ENCODE measurements at places on chromosomes 3 and 15.

DNA sequence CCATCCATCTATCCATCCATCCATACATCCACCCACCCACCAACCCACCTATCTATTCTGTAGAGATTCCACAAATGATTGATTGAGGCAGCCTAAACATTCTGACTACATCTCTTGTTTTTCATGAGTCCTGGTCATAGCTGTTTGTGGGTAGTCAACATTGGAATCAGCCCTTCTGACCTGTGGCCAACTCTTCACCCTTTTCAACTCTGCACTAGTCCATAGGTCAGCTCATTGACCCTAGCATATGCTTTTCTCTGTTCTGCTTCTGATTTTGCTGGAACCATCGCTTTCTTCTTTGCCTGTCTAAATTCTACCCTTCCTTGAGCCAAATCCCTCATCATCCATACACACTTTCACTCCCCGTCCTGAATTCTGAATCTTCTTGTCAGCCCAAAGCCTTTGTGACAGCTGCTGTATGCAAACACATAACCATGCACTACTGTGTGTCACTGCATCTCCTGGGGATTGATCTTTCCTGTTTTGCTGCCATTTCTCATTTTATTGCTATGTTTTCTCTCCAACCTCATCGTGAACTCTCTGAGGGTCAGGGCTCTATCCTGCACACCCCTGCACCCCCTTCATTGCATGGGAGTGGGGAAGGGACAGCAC, 16.8 kb upstream of the KCTD6 start:
- DNase-seq, result no peak
- H3K4me1 ChIP-seq, result peaks cover 45% of the 10 kb centered on the region
- peaks cover 3% of the 10 kb centered on the region for H3K36me3 ChIP-seq
- peak overlapping the region; percentile 18 for H3K27ac ChIP-seq
- no peak overlapping the region for H3K4me3 ChIP-seq

- H3K27ac ChIP-seq, result no peak overlapping the region
- H3K36me3 ChIP-seq, result no peaks in the 10 kb centered on the region
- H3K4me1 ChIP-seq, result no peaks in the 10 kb centered on the region
- no peak for DNase-seq
- H3K27me3 ChIP-seq, result peaks cover 6% of the 10 kb centered on the region
- no peak overlapping the region for H3K4me3 ChIP-seq
Observed at GRCh38 chr15:54840621-54841398, 355.9 kb downstream of the RSL24D1 start.

DNA sequence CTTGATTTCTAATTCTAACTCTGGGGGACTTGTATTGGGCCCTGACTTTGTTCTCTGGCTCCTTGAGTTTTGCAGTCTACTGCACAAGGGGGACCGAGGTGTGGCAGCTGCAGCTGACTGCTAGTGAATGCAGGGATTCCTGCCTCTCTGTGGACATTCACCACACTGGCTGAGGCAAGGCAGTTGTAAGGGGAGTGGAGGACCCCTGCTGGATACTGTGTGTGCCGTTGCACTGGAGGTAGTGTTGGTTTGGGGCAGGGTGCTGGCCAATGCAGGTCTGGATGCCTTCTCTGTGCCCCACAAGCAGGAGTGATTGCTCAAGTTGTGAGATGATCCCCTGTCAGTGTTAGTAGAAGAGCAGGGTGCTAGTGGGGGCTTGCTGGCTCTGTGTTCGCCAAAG, 626.1 kb downstream of the SQOR start:
- peaks cover 3% of the 10 kb centered on the region for H3K36me3 ChIP-seq
- no peak overlapping the region for H3K27ac ChIP-seq
- no peaks in the 10 kb centered on the region for H3K27me3 ChIP-seq
- no peak for DNase-seq
- H3K4me3 ChIP-seq, result no peak overlapping the region
- no peaks in the 10 kb centered on the region for H3K4me1 ChIP-seq

DNA sequence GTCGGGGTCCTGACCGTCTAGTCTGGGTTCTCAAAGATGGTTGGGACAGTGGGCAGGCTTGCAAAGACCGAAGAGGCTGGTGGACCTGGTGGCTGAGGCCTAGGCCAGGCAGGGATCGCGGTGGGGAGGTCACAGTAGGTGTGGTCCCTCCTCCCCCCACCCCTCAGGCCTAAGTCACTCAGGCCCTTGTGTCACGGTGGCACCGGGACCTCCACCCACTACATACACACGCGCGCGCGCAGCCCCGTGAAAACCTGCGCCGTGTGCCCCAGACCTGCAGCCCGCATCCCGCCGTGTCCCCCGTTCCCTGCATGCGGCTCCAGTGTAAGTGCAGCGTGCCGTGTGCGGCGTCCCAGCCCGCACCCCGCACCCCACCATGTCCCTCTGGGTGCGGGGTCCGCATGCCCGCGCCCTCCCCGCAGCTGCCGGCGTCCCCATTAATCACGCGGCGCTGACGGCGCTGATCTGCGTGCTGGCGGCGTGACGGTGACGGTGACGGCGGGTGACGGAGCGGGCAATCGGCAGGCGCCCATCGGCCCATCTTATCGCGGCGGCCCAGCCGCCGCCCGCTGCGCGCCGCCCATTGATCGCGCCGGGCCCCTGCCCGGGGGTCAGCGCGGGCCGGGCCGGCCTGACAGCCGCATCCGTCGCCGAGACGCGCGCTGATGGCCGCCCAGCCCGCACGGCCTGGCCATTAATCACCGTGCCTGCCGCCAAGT, 24.4 kb downstream of the SEC61A1 start:
- peak overlapping the region; percentile 77 for H3K4me3 ChIP-seq
- no peaks in the 10 kb centered on the region for H3K27me3 ChIP-seq
- no peak for DNase-seq
- H3K4me1 ChIP-seq, result peaks cover 10% of the 10 kb centered on the region
- H3K36me3 ChIP-seq, result peaks cover 32% of the 10 kb centered on the region

- peaks cover 10% of the 10 kb centered on the region for H3K27me3 ChIP-seq
- no peaks in the 10 kb centered on the region for H3K4me1 ChIP-seq
- H3K27ac ChIP-seq, result no peak overlapping the region
- H3K4me3 ChIP-seq, result no peak overlapping the region
- no peaks in the 10 kb centered on the region for H3K36me3 ChIP-seq
Observed at GRCh38 chr3:193940526-193940925, 195.4 kb upstream of the HES1 start.

GRCh38 chr15:25689592-25689991, 173.5 kb downstream of the ATP10A start:
- no peaks in the 10 kb centered on the region for H3K27me3 ChIP-seq
- peaks cover 6% of the 10 kb centered on the region for H3K36me3 ChIP-seq
- H3K27ac ChIP-seq, result no peak overlapping the region
- no peaks in the 10 kb centered on the region for H3K4me1 ChIP-seq
- DNase-seq, result no peak

GRCh38 chr3:55487381-55488241, 505 bp upstream of the WNT5A start:
- no peak for DNase-seq
- peaks cover 63% of the 10 kb centered on the region for H3K27me3 ChIP-seq

GRCh38 chr3:189516039-189516438, 115.2 kb upstream of the TP63 start:
- H3K27me3 ChIP-seq, result no peaks in the 10 kb centered on the region
- H3K4me1 ChIP-seq, result no peaks in the 10 kb centered on the region
- no peak for DNase-seq
- no peak overlapping the region for H3K27ac ChIP-seq
- H3K4me3 ChIP-seq, result no peak overlapping the region
- H3K36me3 ChIP-seq, result no peaks in the 10 kb centered on the region

DNA sequence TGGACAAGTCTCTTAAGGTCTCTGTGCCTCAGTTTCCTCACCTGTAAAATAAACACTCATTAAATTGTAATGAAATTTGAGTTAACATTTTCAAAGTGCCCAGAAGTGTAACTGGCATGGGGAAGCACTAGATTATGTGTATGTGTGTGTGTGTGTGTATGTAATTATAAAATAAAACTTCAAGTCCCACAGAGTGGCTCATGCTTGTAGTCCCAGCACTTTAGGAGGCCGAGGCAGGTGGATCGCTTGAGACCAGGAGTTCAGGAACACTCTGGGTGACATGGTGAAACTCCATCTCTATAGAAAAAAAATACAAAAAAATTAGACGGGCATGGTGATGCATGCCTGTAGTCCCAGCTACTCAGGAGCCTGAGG, 403.4 kb downstream of the IL5RA start:
- no peak overlapping the region for H3K27ac ChIP-seq
- H3K36me3 ChIP-seq, result no peaks in the 10 kb centered on the region
- H3K4me3 ChIP-seq, result no peak overlapping the region
- no peak for DNase-seq

DNA sequence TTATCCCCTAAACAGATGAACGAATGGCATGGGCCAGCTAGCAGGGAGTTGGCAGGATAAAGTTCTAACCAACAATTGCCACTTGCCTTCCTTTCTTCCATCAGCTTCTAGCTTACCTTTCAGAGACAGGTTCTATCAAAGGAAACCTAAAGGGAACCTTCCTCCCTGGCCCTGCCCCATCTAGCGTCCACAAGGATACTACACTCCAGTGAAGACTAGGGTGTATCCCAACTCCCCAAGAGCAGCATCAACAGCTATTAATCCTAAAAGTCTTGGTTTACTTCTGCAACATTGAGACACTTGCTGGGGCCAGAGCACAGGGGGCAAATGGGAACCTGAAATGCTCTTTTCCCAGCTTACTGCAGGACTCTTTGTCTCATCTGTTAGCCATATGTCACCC, 37.0 kb upstream of the TMC3 start:
- no peaks in the 10 kb centered on the region for H3K36me3 ChIP-seq
- no peak for DNase-seq
- H3K27ac ChIP-seq, result no peak overlapping the region

DNA sequence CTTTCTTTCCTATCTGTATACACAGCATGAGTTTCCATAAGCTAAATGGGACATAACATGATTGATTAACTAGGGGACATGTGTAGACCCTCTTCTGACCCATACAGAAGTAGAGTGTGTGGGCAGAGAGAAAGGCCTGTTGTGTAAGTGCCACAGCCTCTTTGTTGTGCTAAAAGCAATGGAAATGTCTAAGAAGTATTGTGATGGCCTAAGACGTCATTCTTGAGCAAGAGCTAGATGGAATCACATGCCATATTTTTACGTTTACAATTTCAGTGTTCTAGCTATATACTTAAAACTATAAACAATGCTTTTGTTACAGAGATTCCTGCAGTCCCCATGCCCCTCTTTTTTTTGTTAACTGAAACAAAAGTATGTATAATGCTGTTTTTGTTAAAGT, 61.9 kb downstream of the CD47 start:
- H3K4me1 ChIP-seq, result no peaks in the 10 kb centered on the region
- H3K27me3 ChIP-seq, result no peaks in the 10 kb centered on the region
- no peak overlapping the region for H3K27ac ChIP-seq
- H3K4me3 ChIP-seq, result no peak overlapping the region
- no peak for DNase-seq
